ENCODE measurements at places on chromosomes 11 and 22.

- no peak for DNase-seq
Measured at GRCh38 chr11:126334659-126335462, 20.6 kb upstream of the ST3GAL4 start.

GRCh38 chr11:130031056-130031455, 28.4 kb upstream of the PRDM10 start:
- DNase-seq, result no peak

- DNase-seq, result no peak
Measured at GRCh38 chr11:18011633-18012032, 1.2 kb downstream of the SERGEF start.

DNA sequence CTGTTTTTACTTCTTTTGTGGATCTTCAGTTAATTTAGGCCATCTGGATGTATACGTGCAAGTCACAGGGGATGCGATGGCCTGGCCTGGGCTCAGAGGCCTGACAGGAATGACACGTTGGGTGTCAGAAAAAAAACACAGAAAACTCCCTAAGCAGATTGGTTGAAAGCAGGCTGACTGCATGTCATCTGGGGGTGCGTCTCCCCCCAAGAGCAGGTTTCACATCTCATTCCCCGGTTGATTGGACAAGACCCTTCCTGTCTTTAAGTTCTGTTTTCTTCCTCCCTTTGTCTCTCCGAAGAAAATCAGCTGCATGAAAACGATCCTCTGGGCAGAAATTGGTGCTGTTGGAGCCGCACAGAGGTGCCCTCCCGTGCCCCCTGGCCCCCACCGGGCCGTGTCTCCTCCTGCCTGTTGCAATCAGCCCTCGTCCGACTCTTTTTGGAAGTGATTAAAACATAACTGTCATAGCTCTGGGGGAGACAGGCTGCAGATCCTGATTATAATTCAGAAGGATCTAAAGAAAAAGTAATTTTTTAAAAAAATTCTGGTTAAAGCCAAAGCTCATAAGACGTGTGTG, 71.8 kb upstream of the PARVG start:
- DNase-seq, result no peak

DNA sequence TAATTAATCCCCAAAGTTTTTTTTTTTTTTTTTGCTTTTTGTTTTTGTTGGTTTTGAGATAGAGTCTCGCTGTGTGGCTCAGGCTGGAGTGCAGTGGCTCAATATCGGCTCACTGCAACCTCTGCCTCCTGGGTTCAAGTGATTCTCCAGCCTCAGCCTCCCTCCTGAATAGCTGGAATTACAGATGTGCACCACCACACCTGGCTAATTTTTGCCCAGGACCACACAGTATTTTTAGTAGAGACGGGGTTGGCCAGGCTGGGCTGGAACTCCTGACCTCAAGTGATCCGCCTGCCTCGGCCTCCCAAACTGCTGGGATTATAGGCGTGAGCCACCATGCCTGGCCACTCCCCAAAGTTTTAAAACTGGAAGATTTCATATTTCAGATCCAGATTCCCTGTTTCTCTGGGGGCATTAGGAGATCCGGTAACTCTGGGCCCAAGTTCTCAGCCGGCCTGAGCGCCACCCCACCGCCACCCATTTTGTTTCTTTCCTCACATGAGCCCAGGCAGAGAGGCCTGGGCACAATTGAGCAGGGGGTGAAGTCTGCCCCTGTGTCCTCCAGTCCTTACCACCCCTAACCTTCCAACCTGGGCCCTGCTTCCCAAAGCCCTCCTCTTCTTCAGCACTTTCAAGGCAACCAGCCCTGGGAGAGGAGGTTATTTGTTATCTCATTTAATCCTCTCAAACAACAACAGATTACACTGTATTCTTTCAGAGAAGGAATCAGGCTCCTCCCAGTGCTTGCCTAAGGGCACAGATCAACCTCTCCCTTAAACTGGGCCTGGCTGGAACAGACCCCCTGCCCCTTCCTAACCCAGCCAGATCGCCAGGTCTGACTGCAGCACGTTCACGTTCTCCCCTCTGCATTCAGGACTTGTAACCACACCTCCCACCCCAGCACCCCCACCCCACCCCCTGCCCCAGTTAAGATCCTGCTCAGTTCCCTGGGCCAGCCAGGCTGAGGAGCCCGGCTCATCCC, 1.9 kb upstream of the CSNK1E start:
- DNase-seq, result no peak

GRCh38 chr11:103690356-103690755, 346.1 kb upstream of the DDI1 start:
- DNase-seq, result no peak

DNA sequence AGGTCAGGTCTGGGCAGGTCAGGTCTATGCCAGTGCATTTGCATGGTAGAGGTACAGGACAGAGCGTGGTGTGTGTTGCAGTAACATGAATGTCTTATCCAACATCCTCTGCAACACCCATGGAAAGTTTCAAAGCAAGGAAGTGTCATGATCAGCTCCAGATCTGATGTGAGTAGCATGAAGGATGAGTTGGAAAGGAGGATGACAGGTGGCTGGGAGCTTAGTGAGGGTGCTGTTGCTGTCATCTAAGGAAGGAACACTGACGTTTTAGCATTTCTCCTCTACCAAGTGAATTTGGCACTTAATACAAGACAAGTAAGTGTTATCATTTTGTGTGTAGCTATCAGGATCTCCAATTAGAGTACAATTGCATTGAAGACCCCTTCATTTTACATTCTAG, 65.1 kb downstream of the GRK3 start:
- DNase-seq, result no peak

DNA sequence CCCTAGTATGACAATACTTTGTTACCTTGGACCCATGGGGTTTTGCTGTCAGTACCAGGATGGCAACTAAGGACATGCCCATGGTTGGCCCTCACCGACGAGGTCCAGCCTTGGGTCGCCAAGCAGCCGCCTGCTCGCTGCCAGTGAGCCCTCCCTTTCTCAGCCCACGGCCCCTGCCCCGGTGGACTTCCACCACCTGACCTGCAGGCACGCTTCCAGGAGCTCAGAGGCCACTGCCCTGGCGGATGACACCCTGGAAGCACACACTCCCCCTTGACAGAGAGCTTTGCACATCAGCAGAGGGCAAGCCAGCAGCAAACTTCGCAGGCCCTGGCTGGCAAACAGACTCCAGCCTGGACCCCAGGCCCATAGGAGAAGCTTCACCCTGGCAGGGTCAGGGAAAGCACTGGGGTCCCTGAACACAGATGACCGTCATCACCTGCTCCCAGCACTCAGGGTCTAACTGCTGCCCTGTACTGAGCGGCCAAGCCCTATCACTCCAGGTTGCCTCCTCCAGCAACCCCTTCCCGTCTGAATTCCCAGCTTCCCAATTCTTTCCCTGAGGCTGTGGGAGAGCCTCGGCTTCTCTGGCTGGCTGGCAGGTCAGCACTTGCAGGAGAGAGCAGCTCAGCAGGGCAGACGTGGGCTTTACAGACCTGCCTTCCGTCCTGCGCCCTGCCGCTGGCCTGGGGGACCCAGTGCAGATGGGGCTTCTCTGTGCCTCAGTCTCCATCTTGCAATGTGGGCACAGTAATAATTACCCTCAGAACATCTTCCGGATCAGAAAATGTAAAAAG, 2.7 kb upstream of the PPARA start:
- no peak for DNase-seq

- DNase-seq, result no peak
Measured at GRCh38 chr11:20388096-20389055, 860 bp downstream of the PRMT3 start.

- DNase-seq, result no peak
Measured at GRCh38 chr11:8330404-8330803, 66.7 kb upstream of the LMO1 start.

DNA sequence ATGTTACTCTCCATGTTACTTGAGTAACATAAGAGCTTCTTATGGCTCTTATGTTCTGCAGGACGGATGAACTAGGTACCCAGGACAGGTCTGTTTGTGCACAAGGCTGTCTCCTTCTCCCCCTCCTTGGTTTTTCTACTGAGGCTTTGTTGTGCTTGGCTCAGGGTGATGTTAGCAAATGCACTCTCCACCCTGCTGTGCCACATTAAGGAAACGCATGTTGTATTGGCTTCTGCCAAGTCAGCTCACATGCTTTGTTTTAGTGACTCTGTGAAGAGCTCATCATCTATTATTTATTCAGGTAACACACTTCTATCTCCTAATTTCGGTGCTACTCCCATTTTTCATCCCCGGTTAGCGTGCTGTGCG, 108.3 kb downstream of the PTPRJ start:
- DNase-seq, result no peak

- DNase-seq, result no peak
Measured at GRCh38 chr11:44031549-44031948, 16.2 kb upstream of the ACCSL start.

DNA sequence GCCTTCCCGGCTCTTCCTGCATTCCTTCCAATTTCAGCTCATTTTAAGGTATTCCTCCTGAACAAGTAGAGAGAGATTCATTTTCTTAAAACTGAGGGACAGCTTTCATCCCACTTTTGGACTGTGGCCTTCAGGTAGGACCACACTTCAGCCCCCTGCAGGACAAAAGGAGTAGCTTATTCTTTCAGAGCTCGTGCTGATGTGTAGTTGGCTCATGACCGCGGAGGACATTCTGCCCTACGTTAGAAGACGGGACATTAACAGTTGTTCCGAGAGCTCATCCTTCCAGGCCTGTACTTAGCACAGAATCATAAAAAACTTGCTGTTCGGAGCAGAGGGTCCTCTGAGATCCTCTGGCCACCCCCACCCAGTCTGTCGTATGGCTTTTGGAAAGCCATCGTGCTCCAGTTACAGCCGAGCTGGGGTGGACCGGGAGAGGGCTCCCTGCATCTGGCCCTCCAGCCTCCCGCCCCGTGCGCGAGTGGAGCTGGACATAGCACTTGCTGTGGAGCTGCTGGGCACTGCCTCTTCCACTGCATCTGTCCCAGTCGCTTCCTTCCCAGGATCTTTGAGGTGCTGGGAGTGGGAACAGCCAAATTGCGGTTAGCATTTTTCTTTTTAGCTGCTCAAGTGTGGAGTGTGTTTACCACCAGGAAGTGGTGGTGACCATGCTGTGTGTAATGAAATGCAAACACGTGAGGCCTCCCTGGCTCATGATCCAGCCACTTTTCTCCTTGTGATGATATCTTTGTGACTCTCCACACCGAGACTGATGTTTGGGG, 250.3 kb downstream of the TBC1D22A start:
- DNase-seq, result no peak

- no peak for DNase-seq
Measured at GRCh38 chr11:132300283-132300682, 929.9 kb downstream of the NTM start.

DNA sequence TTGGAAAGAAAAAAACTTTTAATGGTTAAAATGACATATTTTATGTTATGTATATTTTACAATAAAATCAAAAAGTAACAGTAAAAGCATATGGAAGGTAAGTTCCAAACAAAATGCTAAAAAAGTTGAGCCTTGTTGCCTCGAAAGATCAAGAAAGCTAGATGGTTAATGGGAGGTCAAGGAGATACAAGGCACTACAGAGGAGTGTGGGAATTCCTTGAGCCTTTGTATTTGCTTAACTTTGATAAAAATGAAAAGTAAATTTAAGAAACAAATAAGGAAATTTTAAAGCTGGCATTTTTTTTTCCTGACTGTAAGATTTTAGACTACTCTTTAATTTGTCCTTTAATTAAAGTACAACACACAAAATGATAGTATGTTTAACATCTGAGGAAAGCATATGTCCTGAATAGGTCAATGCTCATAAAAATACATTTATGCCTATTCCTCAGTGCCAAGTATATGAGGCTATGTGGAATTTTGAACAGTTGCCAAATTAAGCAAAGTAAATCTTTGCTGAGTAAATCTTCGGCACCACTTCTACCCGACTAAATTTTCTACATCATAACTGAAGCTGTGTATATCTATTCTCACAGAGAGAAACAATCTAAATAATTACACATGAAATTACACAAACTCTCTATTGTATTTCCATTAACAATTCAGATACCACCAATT, 108.8 kb downstream of the TTC28 start:
- DNase-seq, result no peak

DNA sequence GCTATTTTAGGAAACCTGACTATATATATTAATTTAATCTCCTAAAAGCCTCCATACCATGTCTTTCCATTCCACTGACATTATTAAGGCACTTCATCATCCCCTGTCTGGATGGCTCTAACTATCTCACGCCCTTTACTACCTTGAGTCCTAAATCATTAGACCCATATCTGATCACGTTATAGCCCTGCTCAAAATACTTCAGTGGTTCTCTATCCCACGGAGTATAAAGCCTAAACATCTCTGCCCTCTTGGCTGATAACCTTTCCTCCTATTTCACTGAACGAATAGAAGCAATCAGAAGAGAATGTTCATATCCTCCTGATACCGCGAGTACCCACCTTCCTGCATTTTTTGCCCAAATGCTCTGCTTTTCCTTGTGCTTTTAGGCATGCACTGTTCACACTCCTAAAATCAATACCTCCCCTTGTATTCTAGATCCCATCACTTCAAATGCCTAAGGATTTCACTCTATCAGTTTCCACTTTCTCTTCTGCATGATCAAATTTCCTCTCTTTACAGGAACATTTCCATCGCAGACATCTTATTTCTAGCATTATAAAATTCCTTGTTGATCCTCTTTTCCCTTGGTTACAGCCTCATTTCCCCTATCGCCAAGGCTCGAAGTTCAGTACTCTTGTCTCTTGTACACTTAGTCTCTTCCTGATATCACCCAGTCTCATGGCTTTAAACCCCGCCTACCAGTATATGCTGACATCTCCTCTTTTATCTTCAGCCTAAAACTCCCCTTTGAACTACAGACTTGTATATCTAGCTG, 45.0 kb upstream of the BIRC3 start:
- DNase-seq, result no peak

DNA sequence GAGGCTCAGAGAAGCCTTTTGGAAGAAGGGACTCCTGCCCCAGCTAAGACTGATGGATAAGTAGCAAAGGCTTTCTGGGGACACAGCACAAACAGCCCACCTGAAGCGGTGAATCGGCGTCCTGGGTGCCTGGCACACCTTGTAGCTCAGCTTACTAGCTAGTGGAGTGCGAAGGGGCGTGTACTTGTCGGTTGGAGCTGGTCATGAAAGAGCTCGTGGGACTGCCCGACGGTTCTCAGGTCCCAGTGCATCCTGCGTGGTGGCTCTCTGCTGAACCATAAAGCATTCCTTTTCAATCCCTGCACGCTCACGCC, 690 bp upstream of the UVRAG start:
- no peak for DNase-seq

DNA sequence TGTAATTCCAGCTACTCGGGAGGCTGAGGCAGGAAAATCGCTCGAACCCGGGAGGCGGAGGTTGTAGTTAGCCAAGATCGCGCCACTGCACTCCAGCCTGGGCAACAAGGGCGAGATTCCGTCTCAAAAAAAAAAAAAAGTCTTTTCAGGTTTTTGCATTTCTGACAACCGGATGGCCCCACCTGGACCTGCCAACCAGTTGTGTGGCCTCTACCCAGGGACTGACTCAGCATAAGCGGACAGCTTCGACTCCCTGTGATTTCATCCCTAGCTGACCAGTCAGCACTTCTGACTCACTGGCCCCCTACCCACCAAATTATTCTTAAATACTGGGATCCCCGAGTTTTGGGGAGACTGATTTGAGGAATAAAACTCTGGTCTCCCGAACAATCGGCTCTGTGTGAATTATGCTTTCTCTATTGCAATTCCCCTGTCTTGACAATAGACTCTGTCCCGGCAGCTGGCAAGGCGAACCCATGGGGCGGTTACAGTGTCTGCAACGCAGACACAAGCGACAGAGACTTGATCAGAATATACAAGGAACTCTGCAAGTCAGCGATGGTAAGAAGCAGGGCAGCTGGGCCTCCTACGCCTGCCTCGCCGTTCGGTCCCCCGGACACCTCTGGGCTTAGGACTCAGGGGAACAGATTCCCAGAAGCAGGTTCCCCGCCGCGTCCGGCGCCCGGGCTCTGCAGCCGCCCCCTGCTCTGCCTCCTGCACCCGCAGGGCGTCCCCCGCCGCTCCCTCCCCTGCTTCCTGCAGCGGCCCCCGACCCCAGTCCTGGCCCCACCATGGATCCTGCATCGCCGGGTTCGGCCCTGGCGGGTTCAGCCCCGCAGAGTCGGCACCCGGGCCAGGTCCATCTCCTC, 741 bp upstream of the TALDO1 start:
- no peak for DNase-seq
